ENCODE measurements at places on chromosomes 1 and 21. TPM values are rescaled to one million over a fixed set of nuclear protein-coding genes. Genes with fewer than 3 reads are reported as not detected.

Gene KIF17
- total RNA-seq: under 0.01 TPM

Gene IGSF21
- not detected for total RNA-seq

Gene SPATA46
- total RNA-seq: not detected

Gene IKBKE
- total RNA-seq: 13.1 TPM

Gene OVAAL
- total RNA-seq: not detected
